ENCODE measurements at places on chromosomes 13 and 19.

- peak; percentile 4 for DNase-seq
These were observed 48.4 kb upstream of the ZNRF4 start for GRCh38 chr19:5406816-5407215.

DNA sequence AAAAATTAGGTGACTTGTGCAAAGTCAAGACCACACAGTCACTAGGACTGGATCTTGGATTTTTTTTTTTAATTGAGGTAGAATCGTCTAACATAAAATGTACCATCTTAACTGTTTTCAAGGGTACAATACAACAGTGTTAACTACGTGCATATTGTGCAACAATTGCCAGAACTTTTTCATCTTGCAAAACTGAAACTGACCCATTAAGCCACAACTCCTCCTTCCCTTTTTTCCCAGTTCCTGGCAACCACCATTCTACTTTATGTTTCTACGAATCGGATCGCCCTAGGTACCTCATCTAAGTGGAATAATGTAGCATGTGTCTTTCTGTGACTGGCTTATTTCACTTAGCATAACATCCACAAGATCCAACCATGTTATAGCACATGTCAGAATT is 37.5 kb upstream of the POMP start:
- DNase-seq = no peak

DNA sequence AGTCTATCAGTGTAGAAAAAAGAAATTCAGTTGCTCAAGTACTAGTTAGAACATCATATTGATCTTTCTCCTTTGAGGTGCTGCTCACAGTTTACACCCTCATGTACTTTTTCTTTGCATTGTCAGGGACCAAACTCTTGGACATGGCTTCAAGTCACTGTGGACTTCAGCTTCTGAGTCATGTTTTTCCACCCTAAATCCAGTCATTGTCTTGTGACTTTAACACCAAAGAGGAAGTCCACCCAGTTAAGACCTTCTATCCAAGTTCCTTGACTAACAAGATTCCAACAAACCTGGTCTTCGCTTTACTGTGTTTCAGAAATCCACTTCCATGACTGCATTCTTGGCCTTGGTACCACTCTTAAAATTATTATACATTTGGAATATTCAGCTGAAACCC is 206.7 kb upstream of the ARGLU1 start:
- DNase-seq = no peak

DNA sequence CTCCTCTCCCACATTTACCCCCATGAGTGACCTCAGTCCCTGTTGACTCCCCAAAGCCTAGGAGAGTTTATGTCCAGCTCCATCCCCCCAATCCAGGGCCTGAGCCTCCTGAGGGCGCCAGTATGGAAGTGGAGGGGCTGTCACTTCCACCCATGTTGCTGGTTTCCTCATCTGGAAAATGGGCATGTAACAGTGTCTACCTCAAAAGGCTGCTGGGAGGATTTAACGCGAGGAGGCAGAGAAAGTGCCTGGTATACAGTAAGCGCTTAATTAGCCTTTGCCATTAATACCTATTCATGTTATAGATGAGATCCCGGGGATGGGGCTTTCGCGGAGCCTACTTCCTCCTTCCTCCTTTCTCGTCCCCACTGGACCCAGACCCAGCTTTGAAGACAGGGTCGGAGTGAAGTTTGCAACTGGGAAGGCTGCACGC is 476 bp downstream of the TYK2 start:
- no peak for DNase-seq

- DNase-seq = no peak
These were observed 4.3 kb upstream of the PDCD2L start for GRCh38 chr19:34399886-34400285.

DNA sequence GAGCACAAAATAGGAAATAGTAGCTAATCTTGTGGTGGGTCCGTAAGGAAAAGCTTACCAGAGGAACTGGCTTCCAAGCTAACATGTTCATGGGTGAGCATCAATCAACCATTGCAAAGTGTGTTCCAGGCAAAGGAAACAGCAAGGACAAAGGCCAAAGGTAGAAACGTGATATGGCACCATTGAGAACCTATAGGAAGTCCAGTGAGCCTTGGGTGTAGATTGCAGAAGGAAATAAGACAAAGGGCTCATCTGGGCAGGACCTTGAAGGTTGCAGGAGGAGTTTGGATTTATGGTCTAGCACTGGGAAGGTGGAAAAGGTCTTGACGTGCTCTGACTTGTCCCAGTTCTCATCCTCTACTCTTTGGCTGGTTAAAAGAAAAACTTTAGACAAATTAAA is 22.3 kb downstream of the CYP2B6 start:
- no peak for DNase-seq

DNA sequence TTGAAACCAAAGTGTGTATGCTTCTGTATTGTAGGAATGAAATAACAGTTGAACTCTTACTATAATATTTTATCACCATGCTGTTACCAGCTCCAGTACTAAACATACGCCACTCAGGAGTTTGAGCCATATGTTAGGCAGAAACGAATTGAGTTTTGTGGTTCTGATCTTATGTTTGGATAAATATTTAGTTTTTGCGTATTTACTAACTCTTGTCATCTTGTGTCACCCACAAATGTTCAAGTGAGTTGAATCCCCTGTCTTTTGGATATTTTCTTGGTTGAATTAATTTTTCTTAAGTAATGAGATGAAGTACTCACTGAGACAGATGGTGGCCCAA is 1.5 kb downstream of the FNDC3A start:
- DNase-seq = no peak

GRCh38 chr13:81927347-81927746 is 1586.4 kb upstream of the SPRY2 start:
- no peak for DNase-seq

DNA sequence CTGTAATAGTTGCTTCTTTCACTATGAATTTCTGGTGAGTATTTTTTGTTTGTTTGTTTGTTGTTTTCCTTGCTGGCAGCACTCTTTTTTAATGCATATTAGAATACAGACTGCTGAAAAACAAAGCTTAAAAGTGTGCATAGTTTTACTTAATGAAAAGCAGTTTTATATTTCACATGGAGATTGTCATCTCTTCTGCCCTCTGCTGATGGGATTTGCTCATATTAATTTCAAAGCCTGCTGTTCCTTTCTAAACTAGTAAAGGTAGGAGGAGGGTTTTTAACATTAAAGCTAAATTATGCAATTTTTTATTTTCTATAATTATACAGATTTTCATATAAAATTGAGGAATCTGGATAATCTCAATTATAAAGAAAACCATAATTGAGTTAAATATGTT is 692.6 kb upstream of the SLITRK1 start:
- no peak for DNase-seq

DNA sequence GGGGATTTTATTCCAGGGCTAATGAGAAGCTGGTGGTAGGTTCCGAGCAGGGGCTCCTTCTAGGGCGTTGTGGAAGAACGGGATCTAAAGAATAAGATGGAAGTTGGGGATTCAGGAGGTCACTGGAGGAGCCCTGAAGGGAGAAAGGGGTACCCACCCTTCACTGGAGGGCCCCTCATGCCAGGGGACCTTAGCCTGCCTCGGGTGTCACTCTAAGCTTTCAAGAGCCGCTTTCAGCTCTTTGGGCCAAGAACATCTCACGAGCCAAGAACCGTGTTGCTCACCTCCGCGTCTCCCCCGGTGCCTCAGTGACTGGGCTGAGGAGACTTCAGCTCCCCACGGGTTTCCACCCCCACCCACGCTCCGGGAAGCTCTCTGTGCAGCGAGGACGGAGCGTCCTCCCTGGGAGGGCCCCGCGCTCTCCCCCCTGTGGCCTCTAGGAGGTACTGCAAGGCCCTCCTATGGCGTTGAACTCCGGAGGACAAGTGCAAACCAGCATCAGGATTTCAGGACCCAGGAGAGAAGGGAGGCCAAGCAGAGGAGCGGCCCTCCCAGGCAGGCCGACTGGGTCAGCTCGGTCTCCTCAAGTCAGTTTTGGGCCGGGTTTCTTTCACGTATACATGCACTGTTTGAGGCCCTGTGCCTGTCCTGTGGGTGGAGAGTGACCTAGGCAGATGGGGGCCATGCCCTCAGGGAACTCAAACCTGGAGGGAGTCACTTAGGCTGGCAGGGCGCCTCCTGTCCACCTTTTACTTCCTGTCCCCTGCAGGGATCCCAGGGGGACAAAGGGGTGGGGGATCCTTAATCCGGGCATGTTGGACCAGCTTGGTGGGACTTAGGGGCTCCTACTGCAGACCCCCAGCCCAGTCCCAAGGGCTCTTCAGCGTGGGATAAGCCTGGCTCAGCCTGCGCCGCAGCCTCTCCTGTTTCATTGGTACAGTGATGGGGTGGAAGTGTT is 5.1 kb upstream of the KRTDAP start:
- peak; percentile 50 for DNase-seq

DNA sequence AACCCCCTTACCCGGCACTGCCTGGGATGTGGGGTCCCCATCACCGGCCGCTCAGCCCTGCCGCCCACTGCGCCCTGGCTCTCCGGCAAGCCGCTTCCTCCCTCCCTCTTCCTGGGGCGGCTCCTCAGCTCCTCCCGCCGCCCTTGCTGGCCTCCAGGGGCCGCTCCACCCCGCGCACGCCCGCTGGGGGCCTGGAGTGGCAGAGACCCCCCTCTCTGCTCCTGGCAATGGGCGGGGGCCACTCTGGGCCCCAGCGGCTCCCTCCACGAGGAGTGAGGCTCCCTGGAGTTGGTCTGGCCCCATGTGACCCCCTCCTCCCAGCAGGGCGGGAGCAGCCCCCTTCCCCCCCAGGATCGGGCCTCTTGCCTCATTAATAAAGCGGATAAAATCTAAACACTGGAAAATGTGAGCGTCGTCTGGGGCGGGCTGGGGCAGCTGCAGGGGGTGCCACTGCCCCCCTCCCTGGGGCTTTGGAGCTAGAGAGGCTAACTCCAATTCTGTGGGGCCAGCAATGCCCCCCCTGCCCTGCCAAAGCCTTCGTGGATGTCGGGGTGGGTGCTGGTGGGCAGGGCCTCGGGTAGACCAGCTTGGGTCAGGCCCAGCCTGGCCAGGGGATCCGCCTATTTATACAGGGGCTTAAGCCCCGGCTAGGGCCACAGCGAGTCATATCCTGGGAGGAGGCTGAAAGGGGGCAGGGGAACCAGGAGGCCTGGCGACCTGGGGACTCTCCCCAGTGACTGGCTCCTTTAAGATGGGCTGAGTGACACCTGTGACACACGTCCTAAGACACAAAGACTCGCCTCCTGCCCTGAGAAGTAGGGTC is at the start of gene PTGER1:
TSS of gene PTGER1 (minus strand) at position 104 of the 823 bp plus-strand sequence. CDS start 1,034 bp downstream, outside the sequence.
- DNase-seq = no peak

DNA sequence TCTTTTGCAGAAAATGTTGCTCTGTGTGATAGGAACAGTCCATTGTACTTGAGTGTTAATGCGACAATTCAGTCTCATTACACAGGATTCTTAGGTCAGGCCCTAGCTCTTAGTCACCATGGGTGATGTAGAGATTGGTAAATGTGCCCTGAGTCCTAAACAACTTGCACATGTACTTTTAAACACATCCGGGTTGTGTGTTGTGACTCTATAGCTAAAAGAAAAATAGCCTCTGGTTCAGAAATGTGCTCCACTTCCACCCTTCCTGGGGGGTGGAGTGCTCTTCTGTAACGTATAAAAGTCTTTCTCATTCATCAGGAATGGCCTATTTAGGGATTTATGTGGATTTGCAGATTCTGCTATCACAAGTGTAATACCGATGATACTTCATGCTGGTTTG is 5.2 kb downstream of the SPATA13 start:
- no peak for DNase-seq

DNA sequence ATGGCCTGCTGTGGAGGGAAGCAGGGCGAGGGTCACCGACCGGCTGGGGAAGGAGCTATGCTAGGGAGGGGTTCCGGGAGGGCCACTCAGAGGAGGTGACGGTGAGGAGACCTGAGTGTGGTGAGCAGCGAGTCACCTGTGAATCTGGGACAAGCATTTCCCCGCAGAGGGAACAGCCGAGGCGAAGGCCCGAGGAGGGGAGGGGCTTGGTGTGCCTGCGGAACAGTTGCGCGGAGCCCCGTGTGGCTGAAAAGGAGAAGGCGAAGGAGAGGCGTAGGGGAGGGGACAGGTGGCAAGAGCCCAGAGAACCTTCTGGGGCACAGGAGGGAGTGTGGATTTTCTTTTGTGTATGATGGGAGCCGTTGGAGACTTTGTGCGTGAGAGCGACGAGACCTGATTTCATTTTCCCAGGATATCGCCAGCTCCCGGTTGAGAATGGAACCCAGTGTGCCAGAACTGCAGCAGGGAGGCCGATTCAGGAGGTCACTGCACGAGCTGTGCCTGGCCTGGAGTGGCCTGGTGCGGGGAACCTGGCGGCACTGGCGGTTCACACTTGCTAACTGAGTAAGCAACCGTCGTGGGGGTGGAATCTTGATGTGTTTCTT is 117.7 kb upstream of the ZNF507 start:
- no peak for DNase-seq

GRCh38 chr13:21048901-21049698 is 12.3 kb downstream of the LATS2 start:
- DNase-seq = no peak

DNA sequence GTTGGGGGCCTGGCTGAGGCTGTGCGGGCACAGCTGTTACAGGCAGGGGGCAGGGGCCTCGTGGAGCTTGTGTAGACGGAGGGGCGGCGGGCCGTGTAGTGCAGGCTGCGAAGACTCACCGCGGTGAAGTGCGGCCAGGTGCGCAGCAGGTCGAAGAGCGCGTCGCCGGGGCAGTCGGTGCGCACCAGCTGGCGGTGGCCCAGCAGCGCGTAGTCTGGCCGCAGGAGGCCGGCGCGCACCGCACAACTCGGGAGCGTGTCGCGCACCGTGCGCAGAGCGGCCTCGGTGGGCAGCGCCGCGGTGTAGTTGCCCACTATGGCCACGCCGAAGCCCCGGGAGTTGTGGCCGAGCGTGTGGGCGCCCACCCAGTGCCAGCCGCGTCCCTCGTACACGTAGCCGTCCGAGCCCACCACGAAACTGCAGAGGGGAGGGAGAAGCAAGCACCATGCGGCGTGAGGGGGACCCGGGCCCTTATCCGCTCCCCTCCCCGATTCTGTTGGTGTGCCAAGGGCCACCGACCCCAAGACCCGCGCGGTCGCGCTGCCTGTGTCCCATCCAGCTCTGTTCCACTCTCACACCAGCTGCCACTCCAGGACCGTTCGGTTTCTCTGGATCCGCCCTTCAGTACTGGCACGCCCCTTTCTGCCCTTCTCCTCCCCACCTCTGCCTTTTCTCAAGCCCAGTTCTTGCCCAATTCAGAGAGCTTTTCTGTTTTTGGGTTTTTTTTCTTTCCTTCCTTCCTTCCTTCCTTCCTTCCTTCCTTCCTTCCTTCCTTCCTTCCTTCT is 5.4 kb upstream of the RASAL3 start:
- no peak for DNase-seq

DNA sequence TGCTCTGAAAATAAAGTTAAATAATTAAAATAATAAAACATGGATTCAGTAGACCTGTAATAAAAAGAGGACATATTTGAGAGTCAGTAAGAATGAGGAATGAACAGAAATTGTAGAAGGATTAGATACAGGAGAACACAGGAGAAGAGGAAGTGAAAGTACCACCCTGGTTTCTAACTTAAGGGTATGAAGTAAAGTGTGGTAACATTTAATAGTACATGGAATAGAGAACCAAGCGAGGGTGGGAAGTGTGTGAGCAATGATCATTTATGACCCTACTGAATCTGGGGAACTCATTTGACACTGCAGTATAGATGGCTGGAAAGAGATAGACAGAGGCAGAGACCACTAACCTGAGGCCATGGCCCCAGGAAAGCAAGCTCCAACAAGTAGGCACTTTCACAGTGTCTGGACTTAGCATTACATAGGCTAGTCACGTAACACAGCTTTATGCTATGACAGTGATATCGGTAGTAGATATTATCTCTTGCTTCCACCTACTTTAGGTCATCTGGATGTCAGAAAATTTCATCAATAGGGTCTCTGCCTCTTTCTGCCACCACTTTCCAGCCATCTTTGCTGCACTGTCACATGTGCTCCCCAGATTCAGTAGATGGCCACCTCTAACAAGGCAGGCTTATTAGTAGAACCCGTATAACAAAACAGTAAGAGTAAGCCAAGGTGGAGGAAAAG is 633.9 kb upstream of the MIR17HG start:
- no peak for DNase-seq

- no peak for DNase-seq
These were observed 33.1 kb upstream of the MTIF3 start for GRCh38 chr13:27483421-27483820.

All from hippocampal formation (tissue), 2 donors.